Daoy (cell line): ENCODE measurements at places on chromosomes 7 and 10.

GRCh38 chr10:64011912-64012714 is 490.9 kb downstream of the REEP3 start:
- no peak for DNase-seq

GRCh38 chr10:62853710-62854109 is 37.5 kb upstream of the EGR2 start:
- peak; percentile 46 for DNase-seq

DNA sequence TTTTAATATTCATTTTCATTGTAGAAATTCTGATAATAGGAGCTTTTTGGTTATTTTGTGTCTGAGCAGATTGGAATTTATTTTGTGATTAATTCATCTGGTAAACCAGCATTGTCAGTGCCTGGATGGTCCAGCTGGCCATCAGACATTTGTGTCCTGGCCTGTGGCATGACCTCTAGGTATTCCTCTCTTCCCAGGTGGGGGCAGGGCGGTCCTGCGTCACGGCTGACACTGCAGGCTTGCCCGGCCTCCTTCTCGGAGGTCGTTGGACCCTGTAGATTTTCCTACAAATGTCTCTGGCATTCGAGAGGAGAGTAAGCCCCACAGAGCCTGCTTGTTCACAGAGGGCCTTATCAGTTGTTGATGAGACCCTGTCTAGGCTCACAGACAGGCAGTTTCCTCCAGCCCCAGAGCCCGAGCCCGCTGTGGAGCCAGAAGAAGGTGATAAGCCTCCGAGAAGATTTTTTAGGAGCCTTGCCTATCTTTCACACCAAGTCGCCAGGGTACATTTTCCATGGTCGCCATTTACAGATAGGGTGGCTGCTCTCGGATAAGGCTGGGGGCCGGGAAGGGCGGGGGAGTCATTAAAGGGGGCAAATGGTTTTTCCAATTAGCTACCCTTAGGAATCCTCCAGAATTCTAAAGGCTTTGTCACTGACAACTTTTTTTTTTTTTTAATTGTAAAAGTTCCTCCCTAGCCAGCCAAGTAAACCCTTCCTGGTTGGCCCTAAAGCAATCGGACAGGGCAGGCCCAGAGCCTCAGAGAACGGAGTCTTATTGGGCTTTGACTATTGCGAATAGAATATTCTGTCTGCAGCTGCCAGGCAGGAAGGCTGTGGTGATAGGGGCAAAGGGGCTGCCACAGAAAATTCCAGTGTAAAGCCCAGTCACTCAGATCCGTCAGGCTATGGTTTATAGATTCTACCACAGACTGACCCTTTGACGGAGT is 78.1 kb upstream of the TBX20 start:
- no peak for DNase-seq

DNA sequence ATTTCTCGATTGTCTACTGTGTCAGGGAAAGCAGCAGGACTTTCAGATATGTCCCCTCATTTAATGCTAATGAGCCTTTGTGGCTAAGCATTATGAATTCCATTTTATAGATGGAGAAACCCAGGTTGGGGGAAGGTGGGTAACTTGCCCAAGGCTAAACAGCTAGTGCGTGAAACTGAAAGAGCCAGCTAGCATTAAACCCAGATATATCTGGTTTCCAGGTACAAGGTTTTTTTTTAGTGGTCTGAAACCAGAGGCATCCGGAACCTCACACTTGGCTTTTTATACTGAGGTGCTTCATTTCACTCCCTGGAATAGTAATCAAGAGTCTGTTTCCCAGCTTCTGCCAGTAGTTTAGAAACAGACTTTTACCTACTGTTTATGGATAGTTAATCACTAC is 694.8 kb downstream of the PHTF2 start:
- no peak for DNase-seq
